ENCODE measurements at places on chromosomes 1 and 21. TPM values are rescaled to one million over a fixed set of nuclear protein-coding genes. Genes with fewer than 3 reads are reported as not detected.

Gene SMPDL3B
- not detected for total RNA-seq

Gene NBPF4
- total RNA-seq, result not detected

Gene NCAM2
- 3.4 TPM for total RNA-seq

Gene ARHGAP30
- 1.8 TPM for total RNA-seq

Gene NECAP2
- total RNA-seq, result 83.8 TPM

Gene ZNF593OS
- total RNA-seq, result not detected

Gene TRIM67
- total RNA-seq, result not detected

Gene ADGRL2
- total RNA-seq, result 104 TPM

Gene CELA3B
- total RNA-seq, result not detected

Gene HSD3B2
- total RNA-seq, result not detected

Gene CRP
- not detected for total RNA-seq

Gene MYBPH
- total RNA-seq, result not detected

Gene CRABP2
- 2.1 TPM for total RNA-seq

Gene PLEKHN1
- total RNA-seq, result not detected

Gene SPATA46
- total RNA-seq, result not detected

Gene SPATA6
- 6.5 TPM for total RNA-seq

Gene CDC14A
- total RNA-seq, result 6.5 TPM

Gene HPCAL4
- under 0.01 TPM for total RNA-seq

Gene NOTCH2NLA
- 14.6 TPM for total RNA-seq

Gene LAPTM5
- total RNA-seq, result 0.72 TPM

Gene RYR2
- under 0.01 TPM for total RNA-seq

Gene APCS
- total RNA-seq, result not detected

Gene USP33
- 63.2 TPM for total RNA-seq

Gene FMO5
- total RNA-seq, result 0.72 TPM

Gene ITLN1
- total RNA-seq, result 0.65 TPM

Gene GSTM5
- not detected for total RNA-seq

Gene SLAMF6
- total RNA-seq, result not detected

Gene ARTN
- not detected for total RNA-seq

Gene RCSD1
- total RNA-seq, result 0.81 TPM

Gene RPE65
- total RNA-seq, result under 0.01 TPM

Gene SPRR5
- total RNA-seq, result not detected
